ENCODE measurements at places on chromosomes 12 and 14. TPM values are rescaled to one million over a fixed set of nuclear protein-coding genes. Genes with fewer than 3 reads are reported as not detected.

- no peaks in the 10 kb centered on the region for H3K27me3 ChIP-seq
- peak overlapping the region; percentile 73 for H3K27ac ChIP-seq
- H3K4me1 ChIP-seq = peaks cover 49% of the 10 kb centered on the region
- peak; percentile 51 for DNase-seq
Observed at GRCh38 chr12:6540181-6540877, 6.0 kb downstream of the GAPDH start.

GRCh38 chr12:25251769-25252168 lies 1.0 kb upstream of the KRAS start:
- peak overlapping the region; percentile 88 for H3K4me3 ChIP-seq
- peaks cover 17% of the 10 kb centered on the region for H3K27me3 ChIP-seq
- peaks cover 13% of the 10 kb centered on the region for H3K36me3 ChIP-seq
- peaks cover 22% of the 10 kb centered on the region for H3K4me1 ChIP-seq

IL26 gene
- total RNA-seq = 0.30 TPM

GRCh38 chr12:6363330-6364043 lies 11.9 kb downstream of the SCNN1A start:
- H3K4me1 ChIP-seq = peaks cover 28% of the 10 kb centered on the region
- H3K27ac ChIP-seq = no peak overlapping the region
- H3K27me3 ChIP-seq = peaks cover 3% of the 10 kb centered on the region
- H3K36me3 ChIP-seq = no peaks in the 10 kb centered on the region

DNA sequence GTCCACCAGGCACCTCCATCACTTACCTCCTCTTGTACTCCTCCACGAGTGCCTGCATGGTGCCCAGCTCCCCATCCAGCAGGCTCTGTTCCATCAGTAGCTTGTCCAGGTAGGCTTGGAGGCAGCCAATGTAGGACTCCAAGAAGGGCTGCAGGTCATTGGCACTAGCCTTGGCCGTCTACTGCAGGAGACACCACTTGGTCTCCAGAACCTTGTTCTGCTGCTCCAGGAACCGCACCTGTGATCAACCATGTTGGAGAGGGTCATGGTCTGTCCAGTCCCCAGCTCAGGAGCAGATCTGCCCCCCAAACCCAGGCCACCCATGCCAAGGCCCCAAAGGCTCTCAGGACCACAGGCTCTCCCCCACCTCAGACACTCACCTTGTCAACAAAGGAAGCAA lies 23.9 kb downstream of the KRT76 start:
- H3K36me3 ChIP-seq = no peaks in the 10 kb centered on the region
- no peak for DNase-seq
- peaks cover 18% of the 10 kb centered on the region for H3K27me3 ChIP-seq
- H3K27ac ChIP-seq = no peak overlapping the region

GRCh38 chr12:30691122-30691879 lies 4.4 kb downstream of the IPO8 start:
- peaks cover 8% of the 10 kb centered on the region for H3K36me3 ChIP-seq
- no peak for DNase-seq
- no peak overlapping the region for H3K4me3 ChIP-seq
- no peaks in the 10 kb centered on the region for H3K27me3 ChIP-seq
- H3K4me1 ChIP-seq = peaks cover 35% of the 10 kb centered on the region

DNA sequence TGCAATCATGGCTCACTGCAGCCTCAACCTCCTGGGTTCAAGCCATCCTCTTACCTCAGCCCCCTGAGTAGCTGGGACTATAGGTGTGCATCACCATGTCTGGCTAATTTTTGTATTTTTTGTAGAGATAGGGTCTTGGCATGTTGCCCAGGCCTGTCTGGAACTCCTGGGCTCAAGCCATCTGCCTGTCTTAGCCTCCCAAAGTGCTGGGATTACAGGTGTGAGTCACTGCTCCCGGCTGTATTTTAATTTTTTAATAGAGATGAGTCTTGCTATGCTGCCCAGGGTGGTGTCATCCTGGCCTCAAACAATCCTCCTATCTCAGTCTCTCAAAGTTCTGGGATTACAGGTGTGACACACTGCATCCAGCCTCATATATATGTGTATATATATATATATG lies 31.7 kb upstream of the GPRC5A start:
- H3K36me3 ChIP-seq = peaks cover 4% of the 10 kb centered on the region
- no peak overlapping the region for H3K27ac ChIP-seq
- H3K4me3 ChIP-seq = no peak overlapping the region
- H3K27me3 ChIP-seq = no peaks in the 10 kb centered on the region

GRCh38 chr14:66216763-66217162 lies 269.4 kb upstream of the CCDC196 start:
- no peaks in the 10 kb centered on the region for H3K27me3 ChIP-seq
- DNase-seq = no peak
- H3K36me3 ChIP-seq = no peaks in the 10 kb centered on the region
- H3K4me1 ChIP-seq = no peaks in the 10 kb centered on the region
- no peak overlapping the region for H3K27ac ChIP-seq

DNA sequence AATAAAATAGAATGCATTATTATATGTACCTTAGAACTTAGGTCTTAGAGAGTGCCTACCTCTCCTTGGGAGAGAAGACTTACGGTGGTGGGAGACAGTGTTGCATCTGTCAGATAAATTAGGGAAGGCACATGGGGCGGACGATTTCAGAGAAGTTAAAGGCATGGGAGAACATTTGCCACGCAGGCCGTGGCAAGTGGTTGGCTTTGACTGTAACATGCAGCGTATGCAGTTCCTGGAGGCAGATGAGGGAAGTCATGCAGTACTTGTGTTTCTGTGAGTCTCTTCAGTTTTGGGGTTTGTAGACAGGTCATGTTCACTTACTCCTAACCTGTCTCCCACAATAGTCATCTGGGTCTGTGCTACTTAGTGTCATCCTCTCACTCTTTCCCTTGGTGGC lies 43.6 kb downstream of the ETV6 start:
- no peaks in the 10 kb centered on the region for H3K27me3 ChIP-seq
- H3K4me1 ChIP-seq = peaks cover 14% of the 10 kb centered on the region
- no peak overlapping the region for H3K27ac ChIP-seq
- H3K36me3 ChIP-seq = peaks cover 20% of the 10 kb centered on the region

KRT3 gene
- not detected for total RNA-seq

DNA sequence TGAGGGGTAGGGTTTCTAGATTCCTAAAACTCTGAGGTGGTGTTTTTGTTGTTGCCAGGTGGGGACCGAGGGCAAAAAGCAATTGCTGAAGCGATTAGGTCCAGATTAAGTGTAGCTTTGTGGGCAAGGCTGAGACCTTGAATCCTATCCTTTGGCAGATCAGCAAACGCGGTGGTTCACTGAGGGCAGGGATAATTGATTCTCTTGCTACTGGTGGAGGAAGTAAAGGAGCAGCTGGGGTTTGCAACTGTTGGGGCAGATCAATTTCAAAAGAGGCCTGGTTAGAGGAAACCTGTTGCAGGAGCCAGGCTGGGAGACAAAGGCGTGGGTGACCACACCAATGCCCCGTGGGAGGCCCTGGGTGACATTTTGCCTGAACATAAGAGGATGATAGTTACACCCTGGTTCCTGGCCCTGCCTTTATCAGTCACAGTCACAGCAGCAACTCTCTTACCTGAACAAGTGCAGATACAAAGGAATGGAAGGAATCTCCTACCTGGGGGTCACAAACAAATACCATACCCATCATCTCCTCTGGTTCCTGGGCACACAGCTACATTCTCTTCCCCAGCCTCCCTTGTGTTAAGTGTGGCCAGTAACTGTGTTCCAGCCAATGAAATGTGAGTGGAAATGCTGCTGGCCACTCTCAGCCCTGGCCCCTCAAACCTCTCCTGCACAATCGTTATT lies 43.3 kb upstream of the RASSF3 start:
- H3K27me3 ChIP-seq = peaks cover 2% of the 10 kb centered on the region
- no peaks in the 10 kb centered on the region for H3K36me3 ChIP-seq
- H3K4me3 ChIP-seq = no peak overlapping the region
- no peak overlapping the region for H3K27ac ChIP-seq
- H3K4me1 ChIP-seq = peaks cover 10% of the 10 kb centered on the region

GRCh38 chr14:26339381-26339780 lies 258.5 kb downstream of the NOVA1 start:
- no peak overlapping the region for H3K4me3 ChIP-seq
- no peaks in the 10 kb centered on the region for H3K36me3 ChIP-seq
- no peak overlapping the region for H3K27ac ChIP-seq
- H3K27me3 ChIP-seq = no peaks in the 10 kb centered on the region
- no peaks in the 10 kb centered on the region for H3K4me1 ChIP-seq

CRACR2A gene
- 24.6 TPM for total RNA-seq

DNA sequence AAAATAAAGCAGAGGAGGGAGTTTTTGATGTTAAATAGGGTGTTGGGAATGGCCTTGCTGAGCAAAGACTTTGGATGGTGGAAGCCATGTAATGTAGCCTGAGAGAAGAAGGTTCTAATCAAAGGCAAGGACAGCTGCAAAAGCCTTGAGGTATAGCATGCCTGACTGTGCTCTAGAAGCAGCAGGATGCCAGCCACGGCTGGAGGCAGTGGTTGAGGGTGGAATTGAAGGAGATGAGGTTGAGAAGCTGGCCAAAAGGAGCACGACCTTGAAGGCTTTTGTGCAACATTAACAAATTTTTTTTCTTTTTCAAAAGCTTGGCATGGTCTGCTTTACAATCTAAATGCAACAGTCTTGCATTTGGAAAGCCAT lies 42.3 kb upstream of the CSRP2 start:
- H3K27ac ChIP-seq = no peak overlapping the region
- peaks cover 4% of the 10 kb centered on the region for H3K4me1 ChIP-seq
- no peaks in the 10 kb centered on the region for H3K36me3 ChIP-seq
- H3K27me3 ChIP-seq = peaks cover 3% of the 10 kb centered on the region

DNA sequence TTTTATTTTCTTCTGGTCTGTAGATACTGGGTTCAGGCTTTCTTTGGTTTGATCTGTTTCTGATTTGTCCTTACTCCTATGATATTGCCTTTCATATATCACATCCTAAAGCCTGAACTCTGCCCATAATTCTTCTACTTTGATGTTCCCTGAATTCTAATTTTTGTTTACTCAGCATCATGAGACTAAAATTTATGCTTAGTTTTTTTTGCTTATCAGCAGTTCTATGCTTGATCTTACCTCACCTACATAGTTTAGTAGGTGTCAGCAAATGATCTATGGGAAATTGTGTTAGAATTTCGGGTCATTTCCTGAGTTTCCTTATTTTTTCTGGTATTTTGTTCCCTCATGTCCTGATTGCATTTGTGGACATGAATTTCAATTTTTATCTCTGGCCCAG lies 94.2 kb downstream of the TMEM117 start:
- H3K36me3 ChIP-seq = no peaks in the 10 kb centered on the region
- no peak for DNase-seq
- no peak overlapping the region for H3K4me3 ChIP-seq
- no peak overlapping the region for H3K27ac ChIP-seq
- H3K27me3 ChIP-seq = no peaks in the 10 kb centered on the region

GRCh38 chr12:71645268-71645667 lies 18.4 kb downstream of the ZFC3H1 start:
- peaks cover 34% of the 10 kb centered on the region for H3K4me1 ChIP-seq
- no peak for DNase-seq
- H3K36me3 ChIP-seq = peaks cover 72% of the 10 kb centered on the region
- no peaks in the 10 kb centered on the region for H3K27me3 ChIP-seq

- peaks cover 58% of the 10 kb centered on the region for H3K36me3 ChIP-seq
- DNase-seq = no peak
- no peak overlapping the region for H3K27ac ChIP-seq
- no peaks in the 10 kb centered on the region for H3K27me3 ChIP-seq
- H3K4me1 ChIP-seq = peaks cover 3% of the 10 kb centered on the region
- no peak overlapping the region for H3K4me3 ChIP-seq
Observed at GRCh38 chr14:96565811-96566210, 63.6 kb downstream of the PAPOLA start.

GRCh38 chr12:68156636-68157035 lies 2.9 kb downstream of the IFNG start:
- peaks cover 4% of the 10 kb centered on the region for H3K36me3 ChIP-seq
- H3K27me3 ChIP-seq = no peaks in the 10 kb centered on the region
- H3K27ac ChIP-seq = no peak overlapping the region

- peaks cover 82% of the 10 kb centered on the region for H3K36me3 ChIP-seq
- DNase-seq = no peak
- H3K4me1 ChIP-seq = peaks cover 52% of the 10 kb centered on the region
- H3K27ac ChIP-seq = no peak overlapping the region
- no peaks in the 10 kb centered on the region for H3K27me3 ChIP-seq
Observed at GRCh38 chr14:91233936-91234790, 10.3 kb downstream of the GPR68 start.

GRCh38 chr12:112555621-112556233 lies 137.0 kb downstream of the PTPN11 start:
- H3K4me3 ChIP-seq = no peak overlapping the region
- H3K27me3 ChIP-seq = no peaks in the 10 kb centered on the region
- no peaks in the 10 kb centered on the region for H3K4me1 ChIP-seq
- H3K36me3 ChIP-seq = no peaks in the 10 kb centered on the region
- H3K27ac ChIP-seq = no peak overlapping the region

PRPH gene
- not detected for total RNA-seq

CFAP251 gene
- 0.82 TPM for total RNA-seq

GRCh38 chr12:113052326-113052725 lies 4.2 kb upstream of the DTX1 start:
- no peaks in the 10 kb centered on the region for H3K36me3 ChIP-seq
- DNase-seq = no peak
- H3K27ac ChIP-seq = no peak overlapping the region
- peaks cover 27% of the 10 kb centered on the region for H3K27me3 ChIP-seq
- no peaks in the 10 kb centered on the region for H3K4me1 ChIP-seq
- H3K4me3 ChIP-seq = no peak overlapping the region

- H3K27ac ChIP-seq = no peak overlapping the region
- H3K4me3 ChIP-seq = no peak overlapping the region
- no peaks in the 10 kb centered on the region for H3K27me3 ChIP-seq
- peaks cover 18% of the 10 kb centered on the region for H3K4me1 ChIP-seq
Observed at GRCh38 chr12:6374028-6374785, 1.2 kb downstream of the SCNN1A start.

- DNase-seq = no peak
- no peak overlapping the region for H3K4me3 ChIP-seq
- H3K36me3 ChIP-seq = no peaks in the 10 kb centered on the region
- peaks cover 80% of the 10 kb centered on the region for H3K27me3 ChIP-seq
Observed at GRCh38 chr12:26130728-26131127, 5.9 kb upstream of the BHLHE41 start.

VRTN gene
- total RNA-seq = not detected

GRCh38 chr12:13584541-13584940 lies 388.0 kb downstream of the EMP1 start:
- no peaks in the 10 kb centered on the region for H3K27me3 ChIP-seq
- H3K4me3 ChIP-seq = no peak overlapping the region
- H3K36me3 ChIP-seq = no peaks in the 10 kb centered on the region
- no peaks in the 10 kb centered on the region for H3K4me1 ChIP-seq
- H3K27ac ChIP-seq = no peak overlapping the region
- DNase-seq = no peak

AQP2 gene
- not detected for total RNA-seq

- no peak overlapping the region for H3K27ac ChIP-seq
- peaks cover 7% of the 10 kb centered on the region for H3K27me3 ChIP-seq
- H3K36me3 ChIP-seq = no peaks in the 10 kb centered on the region
Observed at GRCh38 chr14:81235096-81235495, 14.3 kb upstream of the GTF2A1 start.

Data from activated T-helper 2 cell treated with anti-CD3 and anti-CD28 coated beads, Interferon-gamma antibody, Interleukin-2, Interleukin-4, amounts not matched to agents 10 μg/mL and 5 μg/mL and 100 μg/mL, durations not matched to agents 14 hours and 24 hours and 36 hours (primary cell).